Ovary (tissue), 10 donors: ENCODE measurements at places on chromosomes 2 and 18. TPM values are rescaled to one million over a fixed set of nuclear protein-coding genes. Genes with fewer than 3 reads are reported as not detected.

DNA sequence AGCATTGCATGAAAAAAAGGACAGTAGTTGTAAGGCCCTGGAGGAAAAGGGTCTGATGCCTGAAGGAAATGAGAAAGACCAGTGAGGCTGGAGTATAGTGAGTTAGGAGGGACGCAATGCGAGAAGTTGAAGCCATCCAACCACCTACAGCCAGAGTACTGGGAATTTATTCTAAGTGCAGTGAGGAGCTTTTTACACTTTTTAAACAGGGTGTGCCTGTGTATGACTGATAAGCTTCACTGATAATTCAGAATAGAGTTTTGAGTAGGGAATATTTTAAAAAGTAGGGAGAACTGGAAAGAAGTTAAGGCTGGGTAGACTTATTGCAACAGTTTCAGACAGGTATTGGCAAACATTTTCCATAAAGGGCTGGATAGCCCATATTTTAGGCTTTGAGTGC, 35.9 kb upstream of the CCDC85A start:
- DNase-seq: no peak

GRCh38 chr2:39099870-39100728, 20.8 kb downstream of the SOS1 start:
- no peak for DNase-seq

ACTG2 gene
- 73.0 TPM for total RNA-seq

EMILIN1 gene
- total RNA-seq: 264 TPM

SCN2A gene
- 1.4 TPM for total RNA-seq

- no peak for DNase-seq
These were observed 905.1 kb downstream of the NRXN1 start for GRCh38 chr2:50126845-50127244.

SCYGR3 gene
- not detected for total RNA-seq

CNGA3 gene
- total RNA-seq: 0.34 TPM

DNA sequence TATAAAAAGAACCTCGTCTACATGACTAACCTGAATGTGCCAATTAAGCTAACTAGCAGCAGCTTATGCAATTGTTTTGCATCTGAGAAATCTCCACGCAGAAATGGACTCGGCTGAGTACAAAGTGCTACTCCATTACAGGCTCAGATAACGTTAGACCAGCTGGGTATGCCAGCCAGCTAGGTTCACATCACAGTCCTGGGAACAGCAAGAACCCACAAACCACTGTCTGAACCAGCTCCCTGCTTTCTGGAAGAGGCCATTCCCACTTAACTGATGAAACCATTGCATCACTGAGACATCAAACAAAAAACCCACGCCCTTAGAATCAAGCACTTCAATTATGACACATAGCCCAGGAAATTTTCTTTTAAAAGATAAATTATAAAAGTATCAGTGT, 202.7 kb downstream of the CYRIA start:
- DNase-seq: no peak

DNA sequence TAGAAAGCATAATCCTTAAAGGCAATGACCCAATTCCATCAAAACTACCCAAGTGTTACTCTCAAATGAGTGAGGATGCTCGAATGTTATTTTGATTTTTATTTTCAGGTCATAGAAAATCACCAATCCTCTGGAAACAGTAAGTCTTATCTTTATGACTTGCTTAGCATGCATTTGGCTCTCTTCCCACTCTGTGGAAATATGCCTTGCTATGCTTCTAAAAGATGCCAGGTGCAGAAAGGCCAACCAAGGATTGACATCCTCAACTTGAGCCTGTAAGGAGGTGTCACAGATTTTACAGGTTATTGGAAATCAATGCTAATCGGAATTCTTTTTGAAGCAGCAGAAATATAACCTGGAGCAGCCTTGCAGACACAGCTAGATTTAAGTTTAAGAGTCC, 543.9 kb upstream of the LINC00305 start:
- no peak for DNase-seq

DNA sequence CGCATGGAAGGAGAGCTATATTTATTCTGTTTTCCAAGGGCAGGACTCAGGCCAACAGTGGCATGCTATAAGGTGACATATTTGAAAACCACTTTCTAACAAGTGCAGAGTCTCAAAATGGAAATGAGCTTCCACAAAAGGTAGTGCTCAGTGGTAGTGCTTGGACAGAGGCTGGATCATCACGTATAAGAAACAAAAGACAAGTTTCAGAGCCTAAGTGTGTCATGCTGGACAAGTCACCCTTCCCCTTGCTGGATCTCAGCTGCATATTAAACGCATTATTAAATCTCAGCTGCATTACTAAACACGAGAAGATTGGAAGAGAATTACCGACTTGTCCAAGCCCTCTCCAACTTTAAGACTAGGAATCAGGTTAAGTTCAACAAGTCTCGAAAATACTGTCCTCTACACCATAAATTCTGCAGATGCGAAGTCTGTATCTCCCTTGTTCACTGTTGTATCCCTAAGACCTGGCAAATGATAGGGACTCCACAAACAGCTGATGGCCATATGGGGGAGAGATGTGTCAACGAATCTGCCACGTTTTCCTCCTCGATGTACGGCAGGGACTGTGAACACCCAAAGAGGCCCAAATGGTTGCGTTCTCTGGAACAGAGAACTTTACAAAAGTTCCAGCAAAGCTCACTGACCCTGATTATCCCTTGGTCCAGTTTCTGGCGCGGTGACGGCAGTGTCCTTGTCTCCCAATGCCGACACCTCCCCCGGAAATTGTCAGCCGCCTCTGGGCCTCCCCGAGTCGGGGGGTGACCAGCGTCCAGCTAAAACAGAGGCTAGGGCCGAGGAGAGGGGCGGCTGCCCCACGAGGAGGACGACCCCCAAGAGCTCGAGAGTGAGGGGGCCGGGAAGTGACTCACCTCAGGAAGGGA, 611 bp downstream of the NOL10 start:
- DNase-seq: peak; percentile 38

APOB gene
- total RNA-seq: 0.46 TPM

DNA sequence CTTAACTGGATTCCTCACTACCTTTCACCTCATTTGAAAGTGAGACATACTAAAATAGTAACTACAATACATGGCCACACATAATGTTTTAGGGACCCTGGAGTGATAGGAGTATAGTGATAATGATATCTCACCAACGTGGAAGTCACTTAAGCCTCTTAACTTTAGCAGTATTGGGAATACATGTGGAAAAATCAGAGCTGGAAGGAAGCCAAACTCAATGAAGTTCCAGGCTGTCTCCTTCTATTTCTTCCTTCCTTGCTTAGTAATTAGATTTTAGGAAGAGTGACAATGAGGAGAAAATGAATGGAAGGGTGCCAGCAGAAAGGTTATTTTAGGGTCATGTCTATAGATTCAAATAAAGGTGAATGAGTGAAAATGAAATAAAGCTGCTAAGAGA, 387.3 kb downstream of the PLCL1 start:
- DNase-seq: no peak

DNA sequence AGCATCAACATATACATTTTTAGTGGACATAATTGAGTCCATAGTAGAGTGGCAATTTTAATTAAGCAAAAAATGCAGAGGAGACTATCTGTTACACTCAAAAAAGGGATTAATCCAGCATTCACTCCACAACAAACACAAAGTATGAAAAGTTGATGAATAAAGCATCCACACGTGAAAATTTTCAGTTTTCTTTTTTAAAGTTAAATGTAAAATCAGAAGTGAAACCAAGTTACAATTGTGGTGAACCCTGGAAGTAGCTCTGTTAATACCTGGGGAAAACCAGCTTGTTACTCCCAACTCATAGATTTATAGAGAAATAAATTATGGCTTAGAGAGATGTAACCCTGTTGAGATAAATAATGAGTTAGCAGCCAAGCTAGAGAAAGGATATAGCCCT, 807.8 kb downstream of the TRIB2 start:
- no peak for DNase-seq
